ENCODE measurements at places on chromosomes 16 and 17. TPM values are rescaled to one million over a fixed set of nuclear protein-coding genes. Genes with fewer than 3 reads are reported as not detected.

The P2RX5 gene
- 2.0 TPM for polyA plus RNA-seq

The CD300E gene
- 0.22 TPM for polyA plus RNA-seq

The PLA2G10 gene
- 0.74 TPM for polyA plus RNA-seq

The SLC16A6 gene
- 0.51 TPM for polyA plus RNA-seq

The FDXR gene
- 9.1 TPM for polyA plus RNA-seq

The CEP295NL gene
- 0.17 TPM for polyA plus RNA-seq

The KRT33B gene
- polyA plus RNA-seq, result not detected

The EFCAB5 gene
- 2.9 TPM for polyA plus RNA-seq

The MAF gene
- 53.1 TPM for polyA plus RNA-seq

- DNase-seq, result no peak
Measured at GRCh38 chr17:1607971-1608320, 20.7 kb downstream of the SLC43A2 start.

GRCh38 chr16:71311553-71312158 lies 22.5 kb upstream of the CMTR2 start:
- DNase-seq, result peak; percentile 30

DNA sequence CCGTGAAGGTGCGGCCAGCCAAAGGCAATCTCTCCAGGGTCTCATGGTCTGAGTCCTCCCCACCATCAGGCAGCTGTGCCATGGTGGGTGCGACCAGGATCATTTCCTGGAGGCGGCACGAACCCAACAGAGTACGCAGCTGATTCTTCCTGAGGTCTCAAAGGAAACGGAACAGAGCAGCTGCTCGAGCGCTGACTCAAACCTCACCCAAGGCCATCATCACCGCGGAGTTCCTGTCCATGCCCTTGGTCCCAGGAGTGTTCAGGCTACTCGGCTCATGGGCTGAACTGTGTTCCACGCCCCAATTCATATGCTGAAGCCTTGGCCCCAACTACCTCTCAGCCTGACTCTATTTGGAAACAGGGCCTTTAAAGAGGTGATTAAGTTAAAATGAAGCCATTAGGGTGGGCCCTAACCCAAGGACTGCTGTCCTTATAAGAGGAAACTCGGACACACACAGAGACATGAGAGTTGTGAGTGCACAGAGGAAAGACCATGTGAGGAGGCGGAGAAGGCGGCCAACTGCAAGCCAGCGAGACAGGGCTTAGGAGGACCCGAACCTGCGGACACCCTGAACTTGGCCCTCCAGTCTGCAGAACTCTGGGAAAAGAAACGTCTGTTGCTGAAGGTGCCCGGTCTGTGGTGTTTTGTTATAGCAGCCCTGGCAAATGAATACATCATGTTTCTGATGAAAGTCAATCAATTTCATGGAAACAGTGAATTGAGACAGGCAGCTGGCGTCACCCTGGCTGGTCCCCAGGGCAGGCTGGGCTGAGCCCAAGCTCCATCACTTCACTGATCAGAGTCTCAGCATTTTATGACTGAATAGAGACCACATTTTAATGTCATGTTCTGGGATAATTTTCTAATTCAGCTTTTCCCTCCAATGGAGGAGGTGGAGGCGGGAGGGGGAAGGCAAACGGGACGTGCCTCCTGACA lies 13.7 kb downstream of the MXRA7 start:
- no peak for DNase-seq

- DNase-seq, result no peak
Measured at GRCh38 chr17:66087073-66087472, 104.9 kb downstream of the CEP112 start.

DNA sequence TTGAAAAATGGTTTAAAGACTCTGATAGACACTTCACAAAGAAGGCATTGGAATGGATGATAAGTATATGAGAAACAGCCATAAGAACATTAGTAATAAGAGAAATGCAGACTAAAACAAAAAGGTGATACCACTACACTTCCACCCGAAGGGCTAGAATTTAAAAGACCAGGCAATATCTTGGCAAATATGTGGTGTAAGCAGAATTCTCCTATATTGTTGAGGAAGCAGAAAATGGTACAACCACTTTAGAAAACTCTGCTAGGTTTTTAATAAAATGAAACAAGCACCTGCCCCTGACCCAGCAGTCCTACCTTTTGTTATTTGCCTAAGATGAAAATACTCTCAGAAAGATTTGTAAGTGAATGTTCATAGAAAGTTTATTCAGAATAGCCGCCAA lies 43.7 kb downstream of the MAP2K4 start:
- DNase-seq, result no peak

DNA sequence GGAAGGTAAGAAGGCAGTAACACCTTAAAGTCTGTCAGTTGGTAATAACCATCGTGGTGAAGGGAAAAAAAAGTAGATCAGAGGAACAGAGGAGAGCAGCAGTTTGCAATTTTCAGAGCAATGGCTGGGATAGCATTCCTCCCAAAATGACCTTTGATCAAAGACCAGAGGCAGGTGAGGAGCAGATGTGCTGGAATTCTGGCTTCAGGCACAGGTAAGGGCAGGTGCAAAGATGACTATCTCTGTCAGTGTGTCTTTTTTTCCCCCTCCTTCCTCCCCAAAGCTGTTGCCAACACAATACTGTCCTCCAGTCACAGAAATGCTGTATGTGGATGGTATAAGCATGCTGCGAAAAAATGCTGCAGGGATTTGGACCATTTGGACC lies 166.7 kb downstream of the XYLT1 start:
- no peak for DNase-seq

GRCh38 chr16:89080196-89080853 lies 13.3 kb upstream of the ACSF3 start:
- no peak for DNase-seq

DNA sequence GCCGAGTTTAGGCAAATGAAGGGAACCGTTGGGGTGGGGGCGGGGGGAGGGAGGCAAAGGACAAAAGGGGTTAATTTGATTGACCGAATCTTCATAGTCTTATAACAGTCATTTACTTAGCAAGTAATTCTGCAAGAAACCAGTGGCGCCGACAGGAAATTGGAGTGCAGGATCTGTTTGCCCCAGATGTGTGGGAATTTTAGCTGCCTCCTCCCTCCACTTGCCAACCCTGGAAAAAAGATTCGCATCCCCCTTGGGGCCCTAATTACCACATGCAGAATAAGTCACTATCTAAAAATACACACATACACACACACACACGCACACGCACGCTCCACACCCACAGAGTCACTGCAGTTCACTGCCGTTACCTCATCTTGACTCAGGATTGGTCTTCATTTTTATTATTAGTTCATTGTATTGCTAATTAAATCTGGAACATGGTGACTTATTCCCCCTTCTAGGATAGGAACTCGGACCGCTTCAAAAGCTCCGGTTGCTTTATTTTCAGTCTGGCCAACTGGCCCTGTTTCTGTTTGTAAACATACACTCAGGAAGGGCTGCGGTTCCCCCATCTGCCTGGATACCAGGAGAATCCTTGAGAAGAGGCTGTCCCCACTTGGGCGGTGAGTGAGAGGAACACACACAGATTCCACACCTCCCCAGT lies 241.6 kb upstream of the SALL1 start:
- no peak for DNase-seq

- DNase-seq, result no peak
Measured at GRCh38 chr17:31512796-31513195, 121.3 kb downstream of the RAB11FIP4 start.

DNA sequence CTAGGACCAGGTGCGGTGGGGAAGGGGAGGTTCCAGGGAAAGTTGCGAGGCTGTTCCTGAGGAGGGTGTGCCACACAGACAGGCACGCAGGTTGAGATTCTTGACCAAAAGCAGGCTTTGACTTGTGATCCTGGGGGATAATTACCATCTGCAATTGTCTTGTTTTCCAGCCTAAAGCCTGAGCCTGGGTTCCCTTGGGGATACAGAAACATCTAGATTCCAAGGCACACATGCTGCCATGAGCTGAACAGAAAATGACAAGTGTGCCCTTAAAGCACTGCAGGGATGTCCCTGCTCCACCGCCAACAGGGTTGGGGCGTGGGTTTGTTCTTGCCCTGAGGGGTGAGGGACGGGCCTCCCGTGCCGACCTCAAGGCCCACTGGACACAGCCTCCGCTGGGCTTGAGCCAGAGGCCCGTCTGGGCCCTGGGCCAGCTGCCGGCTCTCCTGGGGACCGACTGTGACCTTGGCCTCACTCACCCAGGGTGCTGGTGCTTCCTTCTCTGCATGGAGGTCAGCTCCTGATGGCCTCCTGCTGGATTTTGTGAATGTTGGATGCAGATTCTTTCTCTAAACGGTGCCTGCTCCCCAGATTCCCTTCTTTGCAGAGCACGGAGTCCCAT lies 14.0 kb downstream of the CA5A start:
- DNase-seq, result no peak

GRCh38 chr17:34858591-34859565 lies 102.4 kb downstream of the CCT6B start:
- no peak for DNase-seq

GRCh38 chr16:56542039-56542438 lies 22.2 kb upstream of the BBS2 start:
- no peak for DNase-seq

- DNase-seq, result no peak
Measured at GRCh38 chr16:13118091-13118490, 216.7 kb downstream of the SHISA9 start.

DNA sequence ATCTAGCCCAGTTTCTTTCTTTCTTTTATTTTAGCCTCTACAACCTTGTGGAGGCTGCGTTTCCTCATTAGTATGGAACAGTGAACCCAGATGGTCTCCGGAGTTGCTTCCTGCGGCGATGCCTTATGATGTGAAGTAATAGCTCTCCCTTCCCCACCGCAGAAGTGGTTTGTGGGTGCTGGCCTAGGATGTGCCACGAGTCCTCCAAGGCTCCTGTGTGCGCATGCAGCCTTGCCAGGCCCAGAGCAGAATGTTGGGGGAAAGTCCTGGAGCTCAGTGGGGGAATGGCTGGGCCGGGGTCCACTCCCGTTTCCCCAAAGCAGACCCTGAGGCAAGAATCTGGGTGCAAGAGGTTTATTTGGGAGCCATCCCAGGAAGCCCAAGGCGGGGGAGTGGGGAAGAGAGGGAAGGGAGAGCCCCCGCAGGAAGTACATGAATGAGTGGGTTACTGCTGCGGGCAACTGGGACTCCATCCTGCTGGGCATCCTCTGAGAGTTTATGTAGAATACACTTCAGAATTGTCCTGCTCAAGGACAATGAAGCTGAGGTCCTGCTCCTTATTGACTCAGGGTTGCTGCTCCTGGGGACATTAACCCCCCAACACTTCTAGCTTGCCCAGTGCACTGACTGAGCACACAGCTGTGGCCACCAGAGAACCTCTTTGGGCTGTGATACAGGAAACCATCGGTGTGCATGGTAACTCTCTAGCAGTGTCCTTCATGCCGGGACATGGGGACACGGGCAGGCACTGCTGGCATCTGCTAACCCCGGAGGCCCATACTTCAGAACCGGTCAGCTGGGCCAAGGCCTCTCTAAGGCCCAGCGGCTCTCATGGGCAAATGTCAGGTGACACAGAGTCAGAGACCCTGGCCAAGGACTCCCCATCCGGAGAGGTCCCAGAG lies 3.7 kb upstream of the HCRT start:
- DNase-seq, result no peak

DNA sequence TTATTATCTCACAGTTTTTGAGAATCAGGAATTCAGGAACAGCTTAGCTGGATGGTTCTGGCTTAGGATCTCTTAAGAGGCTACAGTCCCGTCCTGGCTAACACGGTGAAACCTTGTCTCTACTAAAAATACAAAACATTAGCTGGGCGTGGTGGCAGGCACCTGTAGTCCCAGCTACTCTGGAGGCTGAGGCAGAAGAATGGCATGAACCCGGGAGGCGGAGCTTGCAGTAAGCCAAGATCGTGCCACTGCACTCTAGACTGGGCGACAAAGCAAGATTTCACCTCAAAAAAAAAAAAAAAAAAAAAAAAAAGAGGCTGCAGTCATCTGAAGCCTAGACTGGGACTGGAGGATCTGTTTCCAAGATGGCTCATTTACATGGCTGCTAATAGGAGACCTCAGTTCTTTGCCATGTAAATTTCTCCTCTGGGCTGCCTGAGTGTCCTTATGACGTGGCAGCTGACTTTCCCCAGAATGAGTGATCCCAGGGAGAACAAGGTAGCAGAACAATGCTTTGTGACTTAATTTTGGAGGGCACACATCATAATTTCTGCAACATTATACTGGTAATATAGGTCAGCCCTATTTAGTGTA lies 95.8 kb upstream of the CORO6 start:
- DNase-seq, result no peak

GRCh38 chr16:2282866-2283555 lies 15.1 kb upstream of the RNPS1 start:
- no peak for DNase-seq

GRCh38 chr16:3570420-3571062 lies 6.7 kb downstream of the NLRC3 start:
- DNase-seq, result no peak

GRCh38 chr16:14302399-14303181 lies 231.5 kb downstream of the MRTFB start:
- no peak for DNase-seq

DNA sequence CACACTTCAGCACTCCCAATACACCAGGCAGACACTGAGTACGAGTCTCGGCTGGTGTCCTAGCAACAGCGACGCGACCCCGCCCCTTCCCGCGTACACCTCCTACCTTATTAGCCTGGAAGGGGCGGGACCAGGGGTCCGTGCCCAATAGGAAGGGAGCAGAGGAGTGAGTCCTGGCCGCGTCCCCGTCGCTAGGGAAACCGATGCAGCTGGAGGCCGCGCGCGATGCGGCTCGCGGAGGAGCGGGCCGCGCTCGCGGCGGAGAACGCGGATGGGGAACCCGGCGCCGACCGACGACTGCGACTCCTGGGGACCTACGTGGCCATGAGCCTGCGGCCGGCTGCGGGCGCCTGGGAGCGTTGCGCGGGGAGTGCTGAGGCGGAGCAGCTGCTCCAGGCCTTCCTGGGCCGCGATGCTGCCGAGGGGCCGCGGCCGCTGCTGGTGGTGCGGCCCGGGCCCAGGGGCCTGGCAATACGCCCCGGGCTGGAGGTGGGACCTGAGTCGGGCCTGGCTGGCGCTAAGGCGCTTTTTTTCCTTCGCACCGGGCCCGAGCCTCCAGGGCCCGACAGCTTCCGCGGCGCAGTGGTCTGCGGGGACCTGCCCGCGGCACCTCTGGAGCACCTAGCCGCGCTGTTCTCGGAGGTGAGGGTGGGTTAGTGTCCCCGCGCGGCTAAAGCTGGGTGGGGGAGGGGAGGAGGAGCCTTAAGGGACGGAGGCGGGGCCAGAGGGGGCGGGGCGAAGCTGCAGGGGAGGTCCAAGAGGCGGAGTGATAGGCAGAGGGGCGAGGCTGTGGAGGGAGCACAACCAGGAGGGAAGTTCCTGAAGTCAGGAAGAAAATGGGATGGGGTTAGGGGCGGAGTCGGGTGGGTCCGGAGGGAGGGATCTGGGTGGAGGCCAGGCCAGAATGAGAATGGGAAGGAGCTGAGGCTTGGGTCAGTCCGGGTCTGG lies at the start of gene DNAH9:
DNAH9 (plus strand) TSS at position 197 of the 948 bp plus-strand sequence; CDS start at position 226, 29 bp downstream.
- peak; percentile 97 for DNase-seq

GRCh38 chr17:81822996-81823819 lies 9.9 kb downstream of the MCRIP1 start:
- no peak for DNase-seq

GRCh38 chr16:84925092-84925772 lies 86.1 kb downstream of the ZDHHC7 start:
- no peak for DNase-seq

GRCh38 chr16:14097182-14097959 lies 26.3 kb downstream of the MRTFB start:
- peak; percentile 78 for DNase-seq

- no peak for DNase-seq
Measured at GRCh38 chr17:61167075-61167474, 232.6 kb upstream of the TBX2 start.

Measured in renal pelvis (tissue), 12 donors.